ENCODE measurements at places on chromosomes 1 and 21.

DNA sequence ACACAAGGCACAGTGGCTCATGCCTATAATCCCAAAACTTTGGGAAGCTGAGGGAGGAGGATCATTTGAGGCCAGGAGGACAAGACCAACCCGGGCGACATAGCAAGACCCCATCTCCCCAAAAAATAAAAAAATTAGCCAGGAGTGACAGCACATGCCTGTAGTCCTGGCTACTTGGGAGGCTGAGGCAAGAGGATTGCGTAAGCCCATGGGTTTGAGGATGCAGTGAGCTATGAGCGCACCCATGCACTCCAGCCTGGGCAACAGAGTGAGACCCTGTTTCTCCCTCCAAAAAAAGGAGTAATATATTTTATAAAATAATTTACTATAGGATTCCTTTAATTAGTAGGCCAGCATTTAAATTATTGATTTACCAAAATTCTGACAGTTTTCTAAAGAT is 89.8 kb downstream of the ACBD6 start:
- no peak for DNase-seq

GRCh38 chr1:243672539-243673074 is 177.4 kb downstream of the AKT3 start:
- no peak for DNase-seq

DNA sequence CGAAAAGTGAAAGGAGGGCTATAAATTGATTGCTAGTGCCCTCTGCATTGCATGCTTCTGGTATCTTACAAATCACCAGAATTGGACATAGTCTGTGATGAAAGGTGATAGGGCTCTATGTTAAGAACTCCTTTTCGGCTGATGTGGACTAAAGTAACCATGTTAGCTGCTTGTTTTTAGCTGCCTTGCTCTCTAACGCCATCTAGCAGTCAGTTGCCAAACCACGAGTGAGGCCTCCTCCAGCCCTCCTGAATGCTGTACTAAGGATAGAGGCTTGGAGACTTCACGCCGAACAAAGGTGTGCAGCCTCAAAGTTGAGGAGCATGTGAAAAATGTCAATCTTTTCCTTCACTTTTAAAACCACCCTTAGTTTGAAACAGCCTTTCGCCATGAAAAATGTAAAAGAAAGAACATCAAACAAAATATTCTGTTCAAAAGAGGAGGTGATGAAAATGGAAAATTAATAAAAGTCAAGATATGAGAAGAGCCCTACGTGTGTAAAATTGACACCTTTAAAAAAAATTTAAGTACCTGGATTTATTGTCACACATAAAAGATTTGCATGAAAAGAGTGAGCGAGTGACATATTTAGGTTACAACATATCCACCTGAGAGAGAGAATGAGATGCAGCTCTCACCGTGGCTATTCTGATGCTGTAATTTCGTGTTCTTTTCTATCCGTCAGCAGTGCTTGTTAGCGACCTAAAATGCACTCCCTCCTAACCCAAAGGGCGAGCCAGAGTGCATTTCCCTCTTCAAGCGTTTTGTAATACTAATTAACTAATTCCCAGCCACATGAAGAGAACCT is 8.1 kb downstream of the LRRC53 start:
- DNase-seq = peak; percentile 9

- DNase-seq = no peak
Measured at GRCh38 chr1:100320311-100321099, 31.8 kb upstream of the CDC14A start.

GRCh38 chr1:116987256-116987555 is 14.4 kb upstream of the CD101 start:
- no peak for DNase-seq

- DNase-seq = no peak
Measured at GRCh38 chr1:102184477-102184876, 187.8 kb upstream of the OLFM3 start.

DNA sequence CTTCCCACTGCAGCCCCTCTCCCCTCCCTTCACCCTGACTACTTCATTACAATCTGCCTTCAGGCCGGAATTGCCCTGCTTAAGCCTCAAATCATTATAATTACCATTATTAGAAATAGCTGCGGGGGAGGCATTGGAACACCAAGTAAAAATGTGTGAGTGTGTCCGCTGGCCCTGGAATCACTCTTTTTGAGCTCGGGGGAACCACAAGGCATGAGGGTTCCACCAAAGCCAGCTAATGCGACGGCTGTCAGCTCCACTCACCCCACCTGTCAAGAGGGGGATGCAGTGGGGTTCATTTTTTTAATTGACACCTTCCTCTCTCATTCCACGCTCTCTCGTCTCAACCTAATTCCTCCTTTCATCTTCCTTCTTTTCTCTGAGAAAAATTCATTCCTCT is 177.2 kb downstream of the PBX1 start:
- DNase-seq = no peak

DNA sequence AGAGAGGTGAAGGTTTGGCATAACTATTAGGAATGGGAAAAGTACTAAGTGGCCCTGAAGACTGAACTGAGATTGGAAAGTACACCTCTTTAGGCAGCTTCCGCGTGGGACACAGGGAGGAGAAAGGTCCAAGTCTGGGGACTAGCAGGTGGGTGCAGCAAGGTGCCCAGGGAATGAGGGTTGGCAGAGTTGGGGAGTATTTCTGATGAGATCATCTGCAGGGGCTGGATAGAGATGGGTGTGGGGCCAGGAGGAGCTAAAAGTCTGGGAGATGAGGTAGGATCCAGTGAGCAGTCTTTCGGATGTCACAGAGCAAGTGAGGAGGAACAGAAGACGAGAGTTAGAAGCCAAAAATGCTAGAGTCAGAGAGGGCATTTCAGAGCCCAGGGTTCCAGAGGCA is 36.1 kb downstream of the CDCA8 start:
- DNase-seq = no peak

DNA sequence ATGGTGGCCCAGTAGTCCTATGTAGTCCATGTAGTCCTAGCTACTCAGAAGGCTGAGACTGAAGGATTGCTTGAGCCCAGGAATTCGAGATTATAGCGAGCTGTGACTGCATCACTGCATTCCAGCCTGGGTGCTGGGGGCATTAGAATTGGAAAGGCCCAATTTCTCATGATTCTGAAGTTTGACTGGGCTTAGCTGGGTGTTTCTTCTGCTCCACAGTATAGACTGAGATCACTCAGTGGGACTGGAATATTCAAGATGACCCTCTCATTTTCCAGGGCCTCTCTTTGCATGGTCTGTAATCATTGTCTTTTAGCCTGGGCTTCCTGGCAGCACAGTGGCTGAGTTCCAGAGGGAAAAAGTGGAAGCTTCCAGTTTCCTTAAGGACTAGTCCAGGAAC is 26.2 kb downstream of the MROH7 start:
- no peak for DNase-seq

- DNase-seq = no peak
Measured at GRCh38 chr1:178243890-178244289, 150.0 kb downstream of the RASAL2 start.

GRCh38 chr21:15164678-15165303 is 100.0 kb upstream of the NRIP1 start:
- no peak for DNase-seq
